Activated T-cell treated with anti-CD3 and anti-CD28 coated beads, Interleukin-2, amount 50 U/mL, for 24 hours (primary cell): ENCODE measurements at places on chromosomes 11 and 22.

DNA sequence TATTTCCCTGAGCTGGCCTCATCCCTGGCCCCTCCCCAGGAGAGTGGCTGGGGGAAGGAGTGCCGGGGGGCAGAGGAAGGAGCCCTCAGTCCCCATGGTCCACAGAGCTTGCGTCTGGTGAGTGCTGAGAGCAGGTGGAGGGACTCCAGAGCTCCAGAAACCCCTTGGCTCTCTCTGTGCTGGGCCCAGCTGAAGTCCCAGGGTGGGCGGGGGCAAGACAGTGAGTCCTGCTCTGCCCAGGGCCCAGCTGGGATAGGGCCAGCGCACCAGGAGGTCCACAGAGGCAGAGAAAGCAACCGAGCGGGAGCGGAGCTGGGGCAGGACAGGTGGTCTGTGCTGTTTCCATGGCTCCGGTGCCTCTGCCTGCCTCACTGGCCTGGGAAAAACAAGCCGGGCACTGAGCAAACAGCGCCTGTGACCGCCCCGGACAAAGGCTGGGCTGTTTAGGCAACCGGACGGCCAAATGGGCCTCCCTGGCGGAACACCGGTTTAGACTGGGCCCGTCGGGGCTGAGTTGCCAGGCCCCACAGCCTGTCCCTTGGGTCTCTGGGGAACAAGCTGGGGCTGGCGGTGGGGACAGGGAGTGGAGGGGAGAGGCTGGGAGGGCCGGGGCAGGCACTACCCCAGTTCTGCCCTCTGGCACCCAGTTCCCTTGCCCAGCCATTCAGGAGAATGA is 34.1 kb upstream of the WNT7B start:
- no peak for DNase-seq

- no peak for DNase-seq
Measured at GRCh38 chr11:132158091-132158490, 787.7 kb downstream of the NTM start.

GRCh38 chr11:56716379-56716854 is 17.5 kb downstream of the OR9G1 start:
- DNase-seq: no peak

DNA sequence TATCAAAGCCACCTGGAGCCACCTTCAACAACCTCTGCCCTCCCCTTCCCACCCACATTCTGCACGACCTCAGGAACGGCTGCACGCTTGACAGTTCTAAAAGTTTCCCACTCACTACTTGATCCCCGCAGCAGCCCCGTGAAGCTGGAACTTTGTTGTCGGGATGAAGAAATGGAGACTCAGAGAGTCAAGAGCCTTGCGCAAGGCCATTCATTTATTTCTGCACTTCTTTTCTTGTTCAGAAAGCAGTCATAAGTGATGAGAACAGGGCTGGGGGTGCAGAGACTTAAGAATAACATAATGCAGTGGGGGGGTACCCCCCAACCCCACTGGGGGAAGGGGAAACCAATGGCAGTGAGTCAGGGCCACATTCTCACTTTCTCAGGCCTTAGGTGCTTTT is 2.2 kb upstream of the ZFTA start:
- no peak for DNase-seq

- no peak for DNase-seq
Measured at GRCh38 chr11:58391879-58392278, 14.8 kb downstream of the OR5B3 start.

GRCh38 chr11:59754494-59754858 is 700 bp upstream of the STX3 start:
- DNase-seq: peak; percentile 60
